AG10803 (cell line): ENCODE measurements at places on chromosomes 1 and 21.

- peak; percentile 84 for DNase-seq
Observed at GRCh38 chr1:51506537-51506936, 12.5 kb downstream of the EPS15 start.

DNA sequence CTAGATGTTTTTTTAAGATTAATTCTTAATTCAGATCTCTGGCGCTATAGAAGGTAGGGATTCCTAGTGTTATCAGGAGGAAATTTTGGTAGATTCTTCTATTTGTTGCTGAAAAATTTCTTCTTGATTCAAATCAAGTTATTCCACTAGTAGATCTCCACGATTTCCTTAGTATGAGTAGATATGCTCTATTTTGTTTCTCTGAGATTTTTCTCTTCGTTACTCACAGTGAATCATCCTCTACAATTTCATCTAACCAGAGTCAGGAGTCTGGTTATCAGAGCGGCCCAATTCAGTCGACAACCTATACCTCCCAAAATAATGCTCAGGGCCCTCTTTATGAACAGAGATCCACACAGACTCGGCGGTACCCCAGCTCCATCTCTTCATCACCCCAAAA lies 18.8 kb upstream of the HAX1 start:
- DNase-seq = no peak

DNA sequence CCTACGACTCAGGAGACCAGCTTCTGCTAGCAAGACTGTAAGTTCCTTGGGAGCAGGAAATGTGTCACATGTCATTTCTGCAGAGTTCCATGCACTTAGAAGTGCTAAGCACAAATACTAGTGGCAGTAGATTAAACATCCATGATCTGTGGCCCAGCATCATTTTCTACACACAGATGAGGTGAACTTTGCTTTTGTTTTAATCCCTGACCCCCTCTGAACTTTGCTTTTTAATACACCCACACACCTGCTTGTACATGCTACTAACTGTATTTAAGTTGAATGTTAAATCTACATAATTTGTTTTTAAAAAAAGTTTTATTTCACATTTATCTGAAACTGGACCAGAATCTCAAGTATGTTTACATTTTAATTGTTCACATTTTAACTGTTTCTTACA lies 24.5 kb downstream of the SLC35D1 start:
- no peak for DNase-seq

- DNase-seq = peak; percentile 8
Observed at GRCh38 chr1:64220241-64220640, 16.8 kb downstream of the UBE2U start.

GRCh38 chr1:42767510-42768000 lies 506 bp downstream of the C1orf50 start:
- DNase-seq = no peak

GRCh38 chr1:117544509-117545109 lies 61.2 kb upstream of the TENT5C start:
- DNase-seq = no peak

- no peak for DNase-seq
Observed at GRCh38 chr1:50369830-50370229, 53.4 kb downstream of the DMRTA2 start.

DNA sequence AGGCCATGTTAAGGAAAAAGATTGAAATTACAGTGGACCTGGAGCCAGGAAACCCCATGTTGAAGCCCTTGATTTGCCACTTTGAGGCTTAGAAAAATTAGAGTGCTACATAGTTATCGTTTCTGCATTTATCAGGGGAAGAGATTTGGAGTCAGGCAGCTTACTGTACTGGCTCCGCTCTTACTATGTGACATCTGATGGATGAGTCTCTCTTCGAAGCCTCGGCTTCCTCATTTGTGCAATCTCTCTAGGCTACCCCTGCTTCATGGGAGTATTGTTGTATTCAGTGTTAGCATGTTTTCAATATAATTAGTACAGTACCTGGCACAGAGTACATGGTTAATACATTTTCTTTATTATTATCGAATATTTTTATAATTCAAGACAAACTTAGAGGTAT lies 480.4 kb upstream of the USP24 start:
- DNase-seq = no peak

DNA sequence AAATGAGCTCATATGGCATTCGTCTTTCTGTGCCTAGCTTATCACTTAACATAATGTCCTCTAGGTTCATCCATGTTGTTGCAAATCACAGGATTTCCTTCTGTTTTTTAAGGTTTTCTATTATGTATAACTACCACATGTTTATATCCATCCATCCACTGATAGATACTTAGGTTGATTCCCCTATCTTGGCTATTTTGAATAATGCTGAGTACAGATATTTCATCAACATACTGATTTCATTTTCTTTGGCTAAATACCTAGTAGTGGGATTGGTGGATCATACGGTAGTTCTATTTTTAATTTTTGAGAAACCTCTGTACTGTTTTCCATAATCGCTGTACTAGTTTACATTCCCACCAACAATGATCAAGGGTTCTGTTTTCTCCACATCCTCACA lies 45.0 kb downstream of the GORAB start:
- no peak for DNase-seq

DNA sequence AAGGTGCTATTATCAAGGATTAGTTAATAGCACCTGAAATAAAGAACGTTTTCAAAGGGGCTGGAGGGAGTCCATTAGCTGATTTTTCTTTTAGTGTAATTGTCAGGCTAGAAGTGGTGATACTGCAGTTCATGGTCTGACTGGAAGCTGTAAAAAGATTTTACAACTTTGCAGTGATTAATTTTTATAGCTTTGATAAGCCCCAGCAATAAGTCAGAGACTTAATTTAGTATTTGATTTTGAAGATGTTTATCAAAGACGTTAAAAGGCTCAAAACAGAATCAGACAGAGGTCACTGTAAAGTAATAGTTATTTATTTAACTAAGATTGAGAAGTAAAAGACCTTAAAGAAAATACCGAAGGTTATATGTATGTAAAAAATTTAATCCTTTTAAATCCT lies 165.5 kb upstream of the FMN2 start:
- no peak for DNase-seq

DNA sequence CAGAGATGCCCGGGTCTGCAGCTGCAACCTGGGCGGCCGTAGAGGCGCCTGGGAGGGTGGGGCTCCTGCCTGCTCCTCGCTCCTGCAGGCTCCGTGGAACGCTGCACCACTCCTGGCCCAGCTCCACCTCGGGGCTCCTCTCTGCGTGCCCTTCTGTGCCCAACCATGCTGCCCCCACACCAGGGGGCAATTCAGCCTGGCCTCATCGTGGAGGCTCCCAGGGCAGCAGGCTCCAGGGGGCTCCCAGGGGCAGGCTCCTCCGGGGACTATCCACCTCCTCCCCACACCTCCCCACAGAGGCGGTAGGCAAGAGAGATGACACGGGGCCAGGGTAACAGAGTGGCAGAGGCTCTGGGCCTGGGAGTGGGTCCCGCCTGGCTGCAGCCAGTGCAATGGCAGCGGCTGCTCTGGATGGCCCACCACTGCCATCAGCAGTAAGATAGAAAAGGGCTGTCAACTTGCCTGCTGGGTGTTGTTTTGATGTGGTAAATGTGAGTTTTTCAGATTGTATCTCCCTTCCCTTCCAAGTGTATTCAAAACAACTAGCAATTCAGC lies 22.4 kb upstream of the LRRC8C start:
- DNase-seq = no peak

GRCh38 chr1:167936930-167937708 lies at the start of gene MPC2:
Gene MPC2 (minus strand): TSS chr1:167937072. CDS start chr1:167935841, 1,231 bp downstream.
- peak; percentile 69 for DNase-seq

- peak; percentile 82 for DNase-seq
Observed at GRCh38 chr1:236063919-236064673, 794 bp downstream of the NID1 start.

GRCh38 chr1:117757668-117758067 lies 151.8 kb downstream of the TENT5C start:
- DNase-seq = peak; percentile 59
